Fibroblast of skin of scalp (primary cell): ENCODE measurements at places on chromosomes 4 and X.
A peak's percentile ranks its signal among the peaks of the same experiment; 100 is the strongest.

DNA sequence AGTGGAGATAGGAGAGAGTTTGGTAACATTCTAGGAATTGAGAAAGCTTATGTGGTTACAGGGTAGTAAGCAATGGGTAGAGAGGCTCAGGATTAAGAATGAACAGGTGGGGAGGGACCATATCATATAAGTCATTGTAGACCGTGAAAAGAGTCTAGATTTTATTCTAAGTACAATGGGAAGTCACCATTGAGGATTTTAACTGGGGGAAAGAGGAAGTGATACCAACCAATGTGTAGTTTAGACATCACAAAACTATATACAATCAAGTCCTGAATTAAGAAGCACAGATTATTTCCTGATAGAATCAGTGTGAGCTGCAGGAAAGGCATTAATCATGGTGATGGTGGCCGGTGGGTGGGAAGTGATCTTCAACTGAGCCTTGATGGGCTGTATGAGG lies 178.3 kb upstream of the ZIC3 start:
- DNase-seq: no peak

DNA sequence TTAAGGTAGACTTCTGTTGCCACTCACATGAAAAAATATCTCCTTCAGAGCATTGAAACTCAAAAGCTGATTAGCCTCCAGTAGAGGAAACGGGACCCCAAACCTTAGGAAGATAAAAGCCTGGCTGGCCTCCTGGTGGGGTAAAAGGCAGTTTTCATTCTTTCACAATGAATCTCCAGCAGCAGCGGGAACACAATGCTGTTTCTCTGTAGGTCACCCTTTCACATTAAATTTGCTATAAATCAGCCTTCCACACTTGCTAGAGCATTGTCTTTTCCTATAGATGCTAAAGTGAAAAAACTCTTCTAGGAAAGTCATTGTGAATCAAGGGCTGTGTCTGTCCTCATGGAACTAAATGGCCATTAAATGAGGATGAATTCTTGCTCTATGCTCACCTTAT lies 207.3 kb upstream of the MAGEB2 start:
- no peak for DNase-seq

GRCh38 chr4:174318829-174319764 lies 35.4 kb downstream of the CEP44 start:
- DNase-seq: peak; percentile 30

- DNase-seq: no peak
Measured at GRCh38 chr4:112502871-112503270, 13.1 kb downstream of the NEUROG2 start.

- no peak for DNase-seq
Measured at GRCh38 chr4:105624530-105624929, 72.1 kb downstream of the ARHGEF38 start.

GRCh38 chr4:39715788-39716187 lies 17.9 kb downstream of the UBE2K start:
- no peak for DNase-seq

DNA sequence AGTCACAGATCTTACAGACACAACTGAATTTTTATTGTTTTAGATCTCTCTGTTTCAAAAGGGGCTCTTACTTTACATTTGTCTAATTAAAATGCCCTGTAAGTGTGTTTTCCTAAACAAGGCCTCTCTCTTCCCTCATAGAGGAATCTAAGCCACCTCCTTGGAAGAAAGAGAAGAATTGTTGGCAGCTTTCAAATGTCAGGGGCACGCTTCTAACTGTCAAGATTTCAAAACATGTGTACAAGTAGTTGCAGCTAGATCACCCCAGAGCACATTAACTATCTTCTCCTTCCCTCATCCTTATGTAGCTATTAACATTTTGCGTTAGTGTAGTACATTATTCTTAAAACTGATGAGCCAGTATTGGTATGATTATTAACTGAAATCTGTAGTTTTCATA lies 266.5 kb upstream of the BOD1L1 start:
- DNase-seq: no peak

GRCh38 chr4:150251752-150252190 lies 173.5 kb downstream of the DCLK2 start:
- DNase-seq: peak; percentile 18

GRCh38 chr4:70538869-70539268 lies 20.5 kb downstream of the AMTN start:
- DNase-seq: no peak

GRCh38 chrX:148288451-148288850 lies 212.0 kb upstream of the AFF2 start:
- DNase-seq: no peak

DNA sequence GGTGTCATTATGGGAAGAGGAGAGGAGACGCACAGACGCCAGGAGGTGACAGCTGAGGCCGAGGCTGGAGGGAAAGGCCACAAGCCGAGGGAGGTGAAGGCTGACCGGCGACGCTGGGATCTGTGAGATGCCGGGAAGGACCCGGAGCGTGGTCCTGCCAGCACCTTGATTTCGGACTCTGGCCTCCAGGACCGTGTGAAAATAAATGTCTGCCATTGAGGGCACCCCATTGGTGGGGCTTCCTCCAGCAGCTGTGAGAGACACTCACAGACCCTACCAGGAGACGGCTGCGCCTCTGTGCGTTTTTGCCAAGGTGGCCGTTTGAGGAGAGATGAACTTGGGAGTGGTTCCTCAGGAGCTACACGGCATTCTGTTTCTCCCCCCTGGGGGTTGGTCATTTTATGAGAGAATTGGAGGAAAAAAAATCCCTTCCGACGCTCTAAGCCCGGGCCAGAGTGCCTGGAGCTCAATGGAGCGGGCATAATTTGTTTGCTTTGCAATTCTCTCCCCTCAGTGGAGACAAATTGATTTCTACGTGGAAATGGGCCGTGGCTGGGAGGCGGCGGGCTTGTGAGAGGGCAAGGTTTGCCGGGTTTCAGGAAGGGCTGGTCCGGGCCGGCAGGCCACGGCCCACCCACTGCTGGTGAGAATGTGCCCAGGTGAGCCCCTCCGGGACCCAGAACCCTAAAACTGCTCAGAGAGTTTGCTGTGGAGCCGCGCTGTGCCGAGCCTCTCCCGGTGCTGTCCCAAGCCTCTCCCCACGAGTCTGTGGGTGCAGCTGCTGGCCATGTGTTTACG lies 53.9 kb downstream of the CPZ start:
- no peak for DNase-seq

DNA sequence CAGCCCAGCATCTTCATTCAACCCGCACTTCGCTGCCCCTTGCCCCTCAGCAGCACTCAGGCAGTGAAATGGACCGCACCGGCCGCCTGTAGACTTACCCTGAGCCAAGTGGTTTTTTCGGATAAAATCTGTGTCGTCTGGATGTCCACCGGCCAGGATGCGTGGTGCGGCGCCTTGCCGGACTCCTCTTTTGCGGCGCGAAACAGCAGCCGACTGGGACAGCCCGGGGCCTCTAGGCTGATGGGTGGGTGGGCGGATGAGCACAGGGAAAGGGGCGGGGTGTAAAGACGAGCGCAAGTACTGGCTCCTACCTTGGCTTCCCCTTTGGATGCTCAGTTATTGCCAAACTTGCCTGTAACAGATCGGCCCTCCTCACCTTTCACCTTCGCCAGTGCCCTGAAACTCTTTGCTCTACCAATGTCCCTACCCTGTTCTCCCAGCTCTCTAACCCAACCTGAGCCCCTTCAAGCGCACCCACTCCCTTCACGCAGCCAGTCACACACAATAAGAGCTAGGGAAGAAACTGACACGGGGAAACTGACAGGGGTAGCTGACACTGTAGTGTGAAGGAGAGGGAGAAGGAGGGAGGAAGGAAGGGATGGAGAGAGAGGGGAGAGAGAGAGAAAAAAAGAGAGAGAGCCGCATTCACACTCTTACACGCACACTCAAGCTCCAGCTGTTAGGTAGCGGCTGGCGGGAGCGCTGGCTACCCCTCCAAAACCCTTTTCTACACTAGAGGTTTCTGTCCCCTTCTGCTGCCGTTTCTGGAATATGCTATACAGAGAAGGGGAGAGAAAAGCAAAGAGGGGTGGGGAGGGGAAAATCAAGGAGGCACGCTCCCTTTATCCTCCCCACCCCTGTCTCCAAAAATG lies 559 bp downstream of the TRPC5 start:
- no peak for DNase-seq

DNA sequence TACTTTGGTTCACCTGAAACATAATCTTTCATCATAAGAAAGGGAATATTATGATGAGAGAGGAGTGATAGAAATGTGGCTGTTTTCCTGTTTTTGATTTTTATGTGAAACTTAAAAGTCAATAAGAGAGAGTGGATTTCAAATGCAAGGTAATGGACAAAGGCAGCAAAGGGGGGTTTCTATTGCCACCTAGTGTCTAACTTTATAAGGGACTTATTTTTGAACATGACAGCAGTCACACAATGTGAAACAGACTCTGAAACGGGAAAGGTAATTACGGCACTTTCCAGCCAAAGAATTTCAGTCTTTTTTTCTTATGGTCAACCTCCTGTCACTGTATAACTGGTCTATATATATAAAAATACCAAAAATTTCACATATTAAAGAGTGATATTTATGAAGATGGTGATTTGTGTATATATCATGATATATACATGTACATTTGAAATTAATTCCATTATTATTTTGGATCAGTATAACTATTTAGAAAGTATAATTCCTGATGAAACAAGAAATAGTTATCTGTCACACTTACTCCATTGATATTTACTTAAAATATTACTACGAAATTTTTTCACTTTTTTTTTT lies 127.1 kb downstream of the FBXO8 start:
- DNase-seq: peak; percentile 45

GRCh38 chr4:141348573-141348972 lies 127.9 kb downstream of the ZNF330 start:
- no peak for DNase-seq

DNA sequence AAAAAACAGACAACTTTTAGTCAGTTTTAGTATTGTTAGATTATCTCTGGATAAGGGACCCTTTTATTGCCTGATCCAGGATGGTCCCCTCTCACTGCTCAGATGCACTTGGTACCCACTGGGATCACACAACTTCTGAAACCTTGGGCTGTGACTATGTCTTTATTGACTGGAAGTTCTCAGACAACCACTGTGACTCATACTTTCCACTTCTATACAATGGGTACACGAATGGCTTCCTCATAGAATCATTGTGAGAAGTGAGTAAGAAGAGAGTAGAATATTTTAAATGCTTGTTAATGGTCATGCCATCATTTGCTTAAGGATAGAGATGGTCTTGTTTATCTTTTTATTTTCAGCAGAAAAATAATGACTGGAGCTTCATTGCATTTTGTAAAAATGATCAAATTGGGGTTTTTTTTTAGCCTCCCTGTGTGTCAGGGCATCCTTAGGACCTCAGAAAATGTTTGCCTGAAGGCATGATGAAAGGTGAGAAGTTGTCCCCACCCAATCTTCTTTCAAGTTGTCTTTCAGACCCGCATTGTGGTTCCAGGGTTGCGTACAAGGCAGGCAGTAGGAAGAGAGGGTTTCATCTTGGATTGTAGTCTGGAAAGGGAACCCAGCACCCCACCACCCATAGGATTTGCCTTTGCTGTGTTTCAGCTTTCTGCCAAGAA lies 115.1 kb downstream of the CPEB2 start:
- no peak for DNase-seq

GRCh38 chr4:37928426-37929416 lies 31.5 kb upstream of the PTTG2 start:
- DNase-seq: peak; percentile 35

- peak; percentile 75 for DNase-seq
Measured at GRCh38 chr4:113682730-113683537, 78.6 kb downstream of the CAMK2D start.

DNA sequence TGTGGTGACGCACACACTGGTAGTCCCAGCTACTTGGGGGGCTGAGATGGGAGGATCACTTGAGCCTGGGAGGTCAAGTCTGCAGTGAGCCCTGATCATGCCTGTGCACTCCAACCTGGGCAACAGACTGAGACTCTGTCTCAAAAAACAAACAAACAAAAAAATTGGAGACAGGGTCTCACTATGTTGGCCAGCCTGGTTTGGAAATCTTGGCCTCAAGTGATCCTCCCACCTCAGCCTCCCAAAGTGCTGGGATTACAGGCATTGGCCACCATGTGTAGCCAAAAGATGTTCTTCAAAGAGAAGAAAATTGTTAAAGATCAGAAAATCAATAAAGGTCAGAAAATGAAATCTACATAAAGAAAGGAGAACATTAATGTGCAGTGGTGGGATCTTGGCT lies 41.7 kb upstream of the ABCG2 start:
- DNase-seq: no peak

DNA sequence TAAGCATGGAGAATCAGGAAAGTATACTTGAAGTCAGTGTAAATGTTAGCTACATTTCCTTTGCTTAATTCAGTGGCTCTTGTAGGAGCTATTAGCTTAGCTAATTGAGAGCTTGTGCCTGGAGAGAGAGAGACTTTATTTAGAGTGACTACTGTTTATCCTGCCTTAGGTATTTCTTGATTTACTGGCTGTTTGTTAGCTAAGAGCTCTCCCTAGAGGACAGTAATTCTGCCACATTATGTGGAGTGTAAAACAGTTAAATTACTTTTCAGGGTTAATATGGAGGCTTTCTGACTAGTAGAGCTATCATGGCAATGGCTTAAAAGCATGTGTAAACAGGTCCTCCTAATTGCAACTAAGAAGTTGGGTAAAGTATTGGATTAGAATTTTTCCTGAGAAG lies 306.5 kb upstream of the TECRL start:
- no peak for DNase-seq

DNA sequence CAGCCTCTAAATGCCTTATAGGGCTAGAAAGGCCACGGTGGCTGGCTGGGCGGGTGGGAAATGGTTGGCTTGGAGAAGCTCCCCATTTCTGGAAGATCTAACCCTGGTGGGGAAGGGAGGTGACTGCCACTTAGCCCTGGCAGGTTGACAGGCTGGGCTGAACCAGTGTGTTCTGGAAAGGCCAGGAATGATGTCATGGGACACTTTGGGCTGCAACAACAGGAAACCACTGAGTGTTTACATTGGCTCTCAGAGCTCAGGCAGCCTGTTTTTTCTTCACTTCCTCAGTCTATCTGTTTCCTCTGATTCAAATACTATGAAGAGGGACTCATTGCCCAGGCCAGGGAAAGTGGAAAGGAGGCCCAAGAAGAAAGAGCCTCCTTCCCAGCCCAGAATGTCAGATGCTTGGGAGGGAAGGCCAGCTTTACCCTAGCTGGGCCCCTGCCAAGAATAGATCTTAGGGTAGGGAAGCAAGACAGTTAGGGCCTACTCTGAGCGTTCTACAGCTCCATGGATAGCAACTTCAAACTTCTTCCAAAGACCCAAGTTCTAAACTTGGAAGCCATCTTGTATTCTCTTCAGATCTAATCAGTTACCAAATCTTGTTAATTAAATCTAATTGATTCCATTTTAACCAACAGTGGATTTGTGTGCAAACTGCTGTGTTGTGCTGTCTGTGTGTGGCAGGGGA lies 65.8 kb upstream of the MSN start:
- DNase-seq: peak; percentile 87

GRCh38 chrX:29617276-29617675 lies 598.1 kb upstream of the MAGEB2 start:
- peak; percentile 58 for DNase-seq

- DNase-seq: no peak
Measured at GRCh38 chr4:75904076-75904475, 1.8 kb upstream of the PPEF2 start.

GRCh38 chr4:123209436-123209835 lies 187.2 kb upstream of the SPRY1 start:
- DNase-seq: no peak
